Esophagus squamous epithelium (tissue), 5 donors: ENCODE measurements at places on chromosomes 5 and 9.

- DNase-seq = no peak
Measured at GRCh38 chr9:18923167-18923566, 109.8 kb downstream of the SAXO1 start.

GRCh38 chr9:131700076-131700475, 39.8 kb downstream of the RAPGEF1 start:
- no peak for DNase-seq

DNA sequence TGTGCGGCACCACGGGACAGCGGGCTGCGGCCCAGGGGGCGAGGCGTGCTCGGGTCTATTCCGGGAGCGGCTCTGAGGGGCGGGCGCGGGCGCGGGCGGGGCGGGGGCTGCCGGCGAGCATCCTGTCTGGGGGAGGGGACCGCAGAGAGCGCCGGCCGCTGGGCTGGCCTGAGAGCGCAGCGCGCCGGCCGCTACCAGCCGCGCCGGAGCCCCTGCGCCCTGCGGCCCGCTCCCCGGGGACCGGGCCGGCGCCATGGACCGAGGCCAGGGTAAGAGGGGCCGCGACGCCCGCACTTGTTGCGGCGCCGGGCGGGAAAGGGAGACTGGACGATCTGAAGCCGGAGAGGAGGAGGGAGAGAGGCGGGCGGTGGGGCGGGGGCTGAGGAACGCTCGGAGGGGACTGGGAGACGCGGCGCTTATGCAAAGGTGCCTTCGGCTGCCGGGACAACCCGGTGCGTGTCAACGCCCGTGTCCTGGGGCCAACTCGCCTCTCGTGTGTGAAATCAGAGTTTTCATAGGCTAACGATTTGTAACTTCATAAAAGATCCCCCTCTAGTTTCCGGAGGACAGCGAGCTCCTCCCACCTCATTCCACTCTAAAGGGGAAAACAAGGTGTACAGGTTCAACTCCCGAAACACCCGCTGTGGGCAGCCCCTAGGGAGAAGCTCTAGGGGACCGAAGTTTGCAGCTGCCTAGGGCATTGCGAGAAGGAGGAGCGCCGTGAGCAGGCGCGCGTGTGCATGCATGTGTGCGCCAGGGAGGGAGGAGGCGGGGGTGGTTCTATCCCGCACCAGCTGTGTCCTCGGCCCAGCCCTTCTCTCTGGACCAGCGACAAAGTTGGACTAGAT, at the start of gene AFAP1L1:
AFAP1L1 (plus strand) TSS at position 144 of the 848 bp plus-strand sequence; CDS start at position 254, 110 bp downstream.
- no peak for DNase-seq

DNA sequence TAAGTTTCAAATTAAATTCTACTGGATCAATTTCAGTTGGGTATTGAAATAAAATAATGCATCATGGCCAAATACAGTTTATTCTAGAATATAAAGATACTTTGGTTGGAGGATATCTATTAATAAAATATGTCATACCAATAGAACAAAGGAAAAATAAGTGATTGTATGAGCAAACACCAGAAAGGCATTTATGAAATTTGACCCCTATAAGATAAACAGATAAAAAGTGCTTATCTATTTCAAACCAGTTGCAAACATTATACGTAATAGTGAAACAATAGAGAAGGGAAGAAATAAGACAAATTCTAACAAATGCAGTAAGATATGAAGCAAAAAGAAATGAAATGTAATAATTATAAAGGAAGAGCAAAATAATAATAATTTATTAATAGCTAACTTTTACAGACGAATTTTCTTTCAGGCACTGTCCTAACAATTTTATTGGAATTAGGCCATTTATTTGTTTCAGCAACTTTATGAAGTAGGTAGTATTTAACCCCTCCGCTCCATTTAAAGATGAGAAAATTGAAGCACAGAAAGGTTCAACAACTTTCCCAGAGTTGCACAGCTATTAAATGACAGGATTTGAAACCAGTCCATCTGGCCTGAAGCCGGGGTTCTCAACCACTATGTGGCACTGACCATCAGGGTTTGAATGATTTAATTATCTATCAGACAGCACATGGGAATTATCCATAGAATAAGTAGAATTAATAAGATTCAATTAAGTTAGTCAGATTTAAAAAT, 20.8 kb downstream of the ANKRD55 start:
- no peak for DNase-seq

DNA sequence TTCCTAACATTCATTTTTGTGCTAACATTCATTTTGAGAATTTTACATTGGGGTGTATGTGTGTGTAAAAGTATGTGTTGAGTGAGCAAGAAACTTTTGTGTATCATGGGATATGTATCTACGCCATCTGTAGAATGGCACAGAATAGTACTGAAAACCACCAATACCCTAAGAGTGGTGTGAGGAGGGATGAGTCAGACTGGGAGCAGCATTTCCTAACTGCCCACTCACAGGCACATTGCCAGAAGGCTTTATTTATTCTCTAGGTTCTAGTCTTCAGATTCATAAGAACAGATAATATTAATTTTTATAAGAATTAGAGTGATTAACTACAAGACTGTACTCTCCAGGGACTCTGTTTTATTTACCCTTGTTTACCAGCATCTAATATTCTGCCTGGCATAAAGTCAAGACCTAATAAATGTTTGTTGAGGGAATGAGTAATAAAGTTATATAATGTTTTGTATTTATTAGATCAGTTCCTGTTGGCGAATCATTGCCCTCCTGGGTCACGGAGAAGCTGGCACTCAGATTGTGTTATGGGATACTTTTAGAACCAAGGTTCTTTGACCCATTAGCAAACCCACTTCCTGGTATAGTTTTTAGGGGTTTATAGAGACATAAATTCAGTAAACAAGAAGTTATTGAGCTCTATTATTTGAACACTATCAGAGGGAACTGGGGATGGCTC, 159.1 kb upstream of the PPP2R2B start:
- no peak for DNase-seq

DNA sequence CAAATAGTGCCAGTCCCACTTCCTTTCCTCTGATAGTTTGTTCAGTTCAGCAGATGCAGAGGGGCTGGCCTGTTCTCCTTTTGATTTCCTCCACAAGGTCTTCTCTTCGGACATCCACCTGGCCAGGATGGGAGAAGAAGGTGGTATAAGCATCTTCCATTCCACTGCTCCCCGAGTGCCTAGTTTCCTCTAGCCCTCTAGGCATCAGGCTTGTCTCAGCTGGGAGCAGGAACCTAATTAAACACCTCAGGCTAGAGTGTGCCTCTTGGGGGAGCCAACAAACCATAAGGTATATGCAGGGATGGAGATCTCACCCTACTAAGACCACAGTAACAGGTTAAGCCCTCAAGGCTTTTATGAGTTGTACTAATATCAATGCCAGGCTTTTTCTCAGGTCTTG, 835 bp upstream of the DND1 start:
- DNase-seq = no peak

- no peak for DNase-seq
Measured at GRCh38 chr9:91302831-91303230, 58.9 kb downstream of the AUH start.

DNA sequence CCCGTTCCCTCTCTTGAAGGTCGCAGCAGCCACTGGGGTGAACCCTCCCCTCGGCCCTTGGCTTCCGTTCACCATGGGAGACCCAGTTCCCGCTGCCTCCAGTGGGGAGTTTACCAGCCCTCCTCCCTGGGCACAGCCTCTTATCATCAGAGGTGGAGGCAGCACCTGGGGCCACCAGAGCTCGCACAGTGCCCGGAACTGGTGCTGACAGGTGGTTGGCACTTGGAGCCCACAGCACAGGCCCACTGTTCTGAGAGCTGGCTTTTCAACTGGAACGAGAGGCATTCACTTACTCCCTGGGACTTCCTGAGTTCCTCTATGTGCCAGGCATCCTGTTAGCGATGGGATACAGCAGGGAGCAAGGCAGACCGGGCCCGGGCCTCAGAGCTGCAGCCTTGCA, 106.8 kb upstream of the FCN2 start:
- no peak for DNase-seq

DNA sequence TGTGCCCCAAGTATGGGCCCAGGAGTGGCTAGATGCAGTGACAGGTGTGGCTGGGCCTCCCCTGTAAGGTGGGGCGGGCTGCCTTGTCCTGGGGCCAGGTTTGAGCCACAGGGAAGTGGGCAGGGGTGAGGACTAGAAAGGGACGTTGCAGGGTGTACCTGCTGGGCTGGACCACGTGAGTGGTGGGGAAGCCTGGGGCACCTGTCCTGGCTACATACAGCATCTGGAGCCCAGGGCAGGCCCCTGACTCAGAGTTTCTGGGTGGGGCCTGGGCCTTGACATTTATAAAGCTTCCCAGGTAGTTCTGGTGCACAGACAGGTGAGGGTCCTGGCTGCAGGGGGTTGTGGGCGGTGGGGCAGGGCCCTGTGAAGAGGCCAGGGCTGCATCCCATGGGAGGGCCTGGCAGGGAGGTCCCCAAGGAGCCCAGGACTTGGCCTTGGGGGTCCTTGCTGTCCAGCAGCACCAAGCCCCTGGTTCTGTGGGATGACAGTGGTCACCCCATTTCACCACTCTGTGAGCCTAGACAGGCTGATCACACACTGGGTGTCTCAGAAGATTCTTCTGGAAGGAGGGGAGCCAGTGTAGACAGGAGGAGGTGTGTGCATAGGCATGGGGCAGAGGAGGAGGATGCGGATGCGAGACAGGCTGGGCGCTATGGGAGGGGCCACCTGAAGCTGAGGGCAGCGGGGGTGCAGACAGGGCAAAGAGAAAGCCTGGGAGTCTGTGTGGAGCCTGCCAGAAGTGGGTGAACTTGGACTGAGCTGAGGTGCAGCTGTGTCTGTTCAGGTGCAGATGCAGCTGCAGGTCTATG, 94.0 kb downstream of the PHF2 start:
- no peak for DNase-seq

DNA sequence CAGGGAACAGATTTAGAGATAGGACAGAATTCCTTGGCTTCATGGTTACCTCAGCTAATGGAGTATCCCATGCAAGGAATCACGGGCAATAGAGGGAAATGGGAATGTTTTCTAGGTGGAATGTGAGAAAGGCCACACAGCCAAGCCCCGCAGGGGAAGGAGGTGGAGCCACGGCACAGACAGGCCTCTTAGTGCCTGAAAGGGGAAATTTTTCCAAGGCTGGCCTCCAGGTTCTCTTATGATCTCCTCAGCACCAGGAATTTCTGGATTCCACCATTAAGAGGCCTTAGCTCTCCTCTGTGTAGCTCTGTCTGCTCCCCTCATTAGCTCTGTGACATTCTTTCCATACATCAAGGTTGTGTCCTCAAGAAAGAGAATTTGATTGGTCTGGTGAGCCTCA, 124.7 kb downstream of the GALNT10 start:
- DNase-seq = no peak

DNA sequence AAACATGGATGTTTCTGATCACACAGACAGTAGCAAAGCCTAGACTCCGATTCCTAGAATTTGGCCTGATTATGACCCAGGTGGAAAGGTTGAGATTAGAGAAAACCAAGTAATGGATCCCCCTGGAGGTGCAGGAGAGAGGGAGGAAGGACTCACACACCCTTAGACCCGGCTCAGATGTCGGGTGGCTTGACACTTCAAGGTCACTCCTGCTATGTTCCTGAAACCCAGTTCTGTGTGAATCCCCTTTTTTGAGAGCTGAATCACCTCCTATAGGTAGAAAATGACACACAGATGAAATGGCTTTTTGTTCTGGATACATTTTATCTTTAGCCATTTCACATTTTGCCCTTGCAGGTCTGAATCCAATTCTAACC, 192.8 kb downstream of the ARRDC3 start:
- no peak for DNase-seq

DNA sequence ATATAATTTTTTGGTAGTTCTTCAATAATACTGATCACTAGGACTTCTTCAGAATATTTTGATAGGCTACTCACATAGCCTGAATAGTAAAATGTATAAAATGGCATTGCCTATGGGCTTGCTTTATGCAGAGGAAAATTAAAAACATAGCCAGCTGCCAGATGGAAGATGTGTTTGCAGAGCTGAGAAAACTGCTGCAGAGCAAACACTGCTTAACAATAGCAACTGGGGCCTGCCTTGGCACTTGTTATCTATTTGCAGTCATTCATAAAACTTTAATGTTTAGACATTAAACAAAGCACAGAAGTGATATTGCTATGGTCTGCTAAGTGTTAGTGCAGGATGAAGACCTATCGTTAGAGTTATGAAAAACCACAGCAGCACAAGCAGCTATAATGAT, 151.5 kb upstream of the SMC2 start:
- no peak for DNase-seq

GRCh38 chr5:1363160-1363559, 18.3 kb upstream of the CLPTM1L start:
- DNase-seq = no peak

GRCh38 chr9:137031904-137032640, at the start of gene FUT7:
Gene FUT7, minus strand, starts transcription at chr9:137032088. Its CDS starts 97 bp downstream, at chr9:137031991.
- DNase-seq = no peak

- no peak for DNase-seq
Measured at GRCh38 chr9:110837401-110838005, 168.9 kb downstream of the MUSK start.

DNA sequence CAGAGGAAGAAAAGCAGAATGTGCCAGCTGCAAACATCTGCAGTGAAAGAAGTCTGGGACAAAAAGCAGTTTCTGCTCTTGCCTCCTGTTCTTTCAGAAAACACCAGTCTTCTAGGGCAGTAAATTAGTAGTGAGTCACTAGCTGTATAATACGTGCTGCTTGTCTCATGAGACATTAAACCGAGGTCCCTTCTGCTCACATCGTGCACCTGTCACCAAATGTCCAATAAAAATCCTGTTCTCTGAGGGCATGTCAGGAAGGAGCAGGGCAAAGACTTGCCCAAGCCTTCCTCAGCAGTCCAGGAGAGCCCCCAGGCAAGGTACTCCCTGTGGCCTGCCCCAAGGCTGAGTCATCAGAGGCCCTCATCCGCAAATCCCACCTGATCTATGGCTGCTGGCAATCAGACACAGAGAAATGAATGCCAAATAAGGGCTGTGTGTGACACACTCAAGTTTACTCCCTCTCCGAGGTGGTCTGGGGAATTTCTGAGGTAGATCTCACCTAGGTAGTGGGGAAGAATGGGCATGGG, 255.3 kb upstream of the SMARCA2 start:
- DNase-seq = no peak

- DNase-seq = no peak
Measured at GRCh38 chr9:6490863-6491262, 77.9 kb downstream of the UHRF2 start.

- no peak for DNase-seq
Measured at GRCh38 chr9:121261755-121262154, 6.2 kb upstream of the GSN start.

DNA sequence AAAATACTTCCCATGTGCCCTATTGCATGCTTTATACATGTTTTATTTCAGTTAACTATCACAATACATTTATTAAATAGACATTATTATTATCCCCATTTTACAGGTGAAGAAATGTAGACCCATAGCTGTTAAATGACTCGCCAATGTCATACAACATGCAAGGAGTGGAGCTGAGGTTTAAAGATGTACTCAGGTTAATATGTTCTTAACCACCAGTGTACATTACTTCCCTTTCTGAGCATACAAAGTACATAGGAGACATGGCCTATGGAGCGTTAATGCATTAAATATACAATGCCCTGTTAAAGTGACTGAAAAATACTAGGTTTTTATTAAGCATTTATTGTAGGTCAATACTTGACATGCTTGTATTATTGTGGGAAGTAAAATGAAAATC, 407.0 kb downstream of the PDE4D start:
- no peak for DNase-seq
